ENCODE measurements at places on chromosomes 3 and 15.

DNA sequence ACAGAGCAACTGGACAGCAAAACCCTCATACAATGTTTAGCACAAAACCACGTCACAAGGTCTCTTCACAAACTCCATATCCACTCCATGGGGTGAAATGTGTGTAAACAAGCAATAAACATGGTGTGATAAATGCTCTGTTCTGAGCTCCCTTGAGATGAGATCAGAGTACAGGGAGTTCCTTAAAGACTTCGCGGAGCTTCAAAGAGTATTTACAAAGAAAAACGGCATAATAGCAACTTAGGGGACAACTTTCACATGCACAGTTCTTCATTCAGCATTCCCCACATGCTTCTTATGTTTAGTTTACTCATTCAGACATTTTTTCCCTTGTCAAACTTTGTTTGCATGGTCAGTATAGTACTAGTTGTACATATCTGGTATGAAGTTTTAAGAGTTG lies 52.5 kb upstream of the SUCLG2 start:
- no peak for DNase-seq

DNA sequence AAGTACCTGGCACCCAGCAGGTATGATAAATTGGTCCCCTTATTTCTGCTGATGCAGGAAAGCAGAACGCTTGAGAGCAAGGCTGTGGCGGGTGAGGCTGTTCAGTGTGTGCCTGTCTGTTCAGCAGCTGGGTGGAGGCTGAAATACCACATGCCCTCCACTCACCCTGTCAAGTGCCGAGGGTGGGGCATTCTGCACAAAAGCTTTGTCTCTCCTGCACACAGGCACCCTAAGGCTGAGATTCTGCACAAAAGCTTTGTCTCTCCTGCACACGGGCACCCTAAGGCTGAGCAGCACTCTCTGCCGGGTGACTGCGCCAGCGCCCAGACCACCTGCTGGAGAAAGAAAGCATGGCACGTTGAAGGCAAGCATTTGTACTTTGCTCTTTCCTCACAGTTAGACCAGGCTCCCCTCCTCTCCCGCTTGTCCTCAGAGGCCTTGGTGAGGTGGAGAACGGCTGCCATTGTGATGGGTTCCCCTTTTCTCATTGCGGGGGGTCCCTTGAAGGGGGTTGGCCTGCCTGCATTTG lies 97.5 kb downstream of the BDH1 start:
- DNase-seq = no peak

DNA sequence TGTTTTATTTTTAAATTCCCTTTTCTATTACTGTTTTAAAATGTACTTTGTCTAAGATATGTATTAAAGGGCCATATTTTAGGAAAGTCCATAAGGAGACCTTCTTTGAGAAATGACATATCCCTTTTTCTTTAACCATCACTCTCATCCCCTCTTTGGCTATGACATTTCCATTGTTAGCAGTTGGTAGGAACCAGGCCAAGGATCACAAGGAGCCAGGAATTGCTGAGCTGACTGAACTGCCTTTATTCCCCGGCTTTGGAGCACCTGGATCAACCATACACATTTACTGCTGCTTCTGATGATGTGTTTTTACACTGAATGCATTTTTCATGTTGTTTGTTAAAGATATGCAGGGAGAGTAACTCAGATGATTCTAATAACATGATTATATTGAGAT lies 79.7 kb downstream of the HHLA2 start:
- no peak for DNase-seq

- no peak for DNase-seq
Measured at GRCh38 chr3:129366312-129366831, 62.1 kb downstream of the EFCAB12 start.

GRCh38 chr3:122621112-122621511 lies 43.7 kb downstream of the PARP15 start:
- DNase-seq = no peak

- no peak for DNase-seq
Measured at GRCh38 chr3:190229632-190230424, 92.4 kb downstream of the CLDN1 start.

GRCh38 chr3:68876112-68876713 lies 56.1 kb downstream of the TAFA4 start:
- DNase-seq = peak; percentile 64

DNA sequence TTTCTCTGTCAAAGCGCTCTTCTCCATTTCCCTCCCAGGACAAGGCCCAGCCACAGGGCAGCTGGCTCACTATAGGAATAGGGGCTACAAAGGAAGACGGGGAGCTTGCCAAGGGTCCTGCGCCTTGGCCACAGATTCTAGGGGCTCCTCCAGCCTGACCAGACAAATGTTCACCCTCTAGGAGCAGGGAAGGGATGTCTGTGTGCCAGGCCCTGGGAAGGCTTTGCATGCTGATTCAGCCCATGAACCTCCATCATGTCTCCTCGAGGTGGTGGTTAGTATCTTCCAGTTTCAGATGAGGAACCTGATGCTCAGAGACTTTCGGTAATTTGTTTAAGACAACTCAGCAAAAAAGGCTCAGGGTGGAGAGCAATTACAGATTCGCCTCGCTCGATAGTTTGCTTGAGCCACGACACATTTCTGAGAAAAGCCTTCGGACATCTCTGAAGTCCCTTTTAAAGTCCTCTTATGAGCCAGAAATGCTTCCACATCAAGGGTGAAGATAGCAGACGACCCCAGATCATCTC lies 110.0 kb downstream of the XXYLT1 start:
- no peak for DNase-seq

DNA sequence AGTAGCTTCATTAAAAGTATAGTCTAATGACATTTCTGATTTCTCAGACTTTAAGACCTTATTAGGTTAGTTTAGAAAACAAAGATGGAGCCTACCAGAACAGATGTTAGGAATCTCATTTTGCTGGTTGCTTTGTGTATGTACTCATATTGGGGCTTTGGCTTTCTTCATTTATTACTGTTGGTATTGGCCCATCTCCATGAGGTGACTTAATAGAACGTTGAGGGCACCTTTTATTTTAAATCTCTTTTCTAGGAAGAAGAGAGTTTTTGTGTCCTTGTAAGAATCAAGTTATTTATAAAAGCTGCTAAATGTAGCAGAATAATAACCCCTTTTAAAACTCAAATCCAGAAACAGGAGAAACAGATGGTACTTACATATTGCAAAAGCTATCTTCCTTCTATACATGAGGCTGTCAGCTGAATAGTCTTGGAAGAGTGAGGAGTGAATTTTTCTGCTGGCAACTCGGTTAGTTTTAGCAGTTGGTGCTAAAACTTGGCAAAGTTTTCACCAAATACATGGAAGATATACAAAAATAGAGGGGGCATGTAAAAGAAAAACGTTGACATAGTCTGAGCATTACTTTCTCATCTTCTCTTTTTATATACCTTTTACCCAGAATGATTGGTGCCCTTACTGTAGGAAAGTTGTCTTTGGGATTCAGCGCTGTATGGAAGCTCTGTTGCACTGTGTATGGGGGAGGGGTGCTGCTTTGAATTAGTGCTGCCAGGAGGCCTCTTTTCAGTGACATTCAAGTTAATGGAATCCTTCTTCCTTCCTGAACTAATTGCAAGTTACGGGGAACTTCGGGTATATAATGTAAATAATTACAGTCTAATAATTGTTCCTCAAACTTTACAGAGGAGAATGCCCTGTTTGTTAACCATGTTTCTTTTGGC lies 35.8 kb downstream of the CTNNB1 start:
- no peak for DNase-seq

GRCh38 chr3:52402706-52403270 lies 42.1 kb downstream of the SEMA3G start:
- DNase-seq = no peak

- no peak for DNase-seq
Measured at GRCh38 chr3:169748670-169749069, 16.2 kb downstream of the TERC start.

Data from KBM-7 (cell line).